ENCODE measurements at places on chromosomes 7 and 10.

DNA sequence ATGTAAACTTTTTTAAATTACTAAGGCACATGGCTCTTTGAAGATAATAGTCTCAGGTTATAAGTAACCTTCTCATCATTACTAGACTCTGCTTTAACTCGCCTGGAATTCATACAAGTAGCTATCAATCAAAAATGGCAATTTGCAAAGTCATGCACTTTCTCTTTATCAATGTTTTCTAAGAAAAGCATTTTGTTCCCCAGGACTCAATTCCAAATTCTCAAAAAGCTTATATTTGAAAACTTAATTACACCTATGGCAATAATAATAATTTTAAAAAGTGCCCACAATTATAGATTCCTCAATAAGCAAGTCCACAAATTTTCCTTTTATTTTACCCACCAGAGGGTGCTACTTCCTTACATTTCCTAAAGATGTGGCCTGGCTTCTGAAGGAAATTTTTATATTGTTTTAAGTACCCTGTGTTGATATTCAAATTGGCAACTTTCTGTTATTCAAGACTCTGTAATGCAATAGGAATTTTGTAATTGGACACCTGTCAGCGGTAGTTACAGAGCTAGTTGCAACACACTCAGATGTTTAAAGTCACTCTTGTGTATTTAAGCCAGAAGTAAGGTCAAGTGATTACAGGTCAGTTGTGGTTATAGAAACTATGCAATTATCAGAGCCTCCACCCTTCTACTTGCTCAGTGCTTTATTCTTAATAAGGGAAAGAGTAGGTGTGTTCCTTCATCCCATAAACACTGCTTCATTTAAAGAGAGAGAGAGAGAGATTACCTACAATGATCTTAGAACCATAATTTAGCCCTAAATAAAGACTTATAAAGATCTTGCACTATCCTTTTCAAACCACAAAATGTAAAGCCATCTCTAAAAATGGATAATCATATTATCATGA is 47.1 kb upstream of the HYAL4 start:
- no peak for DNase-seq

GRCh38 chr7:89339748-89340147 is 544.2 kb upstream of the TEX47 start:
- DNase-seq = no peak

DNA sequence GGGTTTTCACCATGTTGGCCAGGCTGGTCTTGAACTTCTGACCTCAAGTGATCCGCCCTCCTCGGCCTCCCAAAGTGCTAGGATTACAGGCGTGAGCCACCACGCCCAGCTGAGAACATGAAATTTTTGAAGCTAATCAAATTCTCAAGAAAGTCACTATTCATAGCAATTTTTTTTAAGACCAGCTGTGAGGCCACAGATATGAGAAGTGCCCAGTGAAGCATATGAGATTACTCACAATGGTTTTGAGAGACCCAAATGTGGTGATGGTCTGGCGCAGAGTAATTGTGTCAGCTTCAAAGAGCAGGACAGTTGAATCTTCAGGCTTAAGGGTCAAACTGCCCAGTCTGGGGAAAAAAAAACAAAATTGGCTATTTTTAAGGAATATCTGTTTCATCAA is 16.2 kb downstream of the NCOA4 start:
- no peak for DNase-seq

DNA sequence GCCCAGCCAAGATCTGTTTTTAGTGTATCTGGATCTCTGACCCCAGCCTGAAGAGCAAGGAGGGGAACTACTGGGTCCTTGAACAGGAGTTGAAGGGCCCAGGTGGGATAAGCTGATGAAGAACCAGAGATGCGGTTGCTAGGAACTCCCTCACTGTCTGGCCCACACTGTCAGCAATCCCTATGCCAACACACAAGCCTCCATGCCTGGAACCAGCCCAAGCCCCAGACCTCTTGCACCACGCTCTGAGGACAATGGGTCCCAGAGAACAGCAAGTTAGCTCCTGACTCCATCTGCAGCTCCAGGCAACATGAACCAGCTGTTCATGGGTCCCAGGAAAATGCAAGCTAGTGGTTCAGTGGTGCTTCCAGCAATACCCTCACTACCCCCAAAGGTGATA is 2.4 kb downstream of the NAT16 start:
- no peak for DNase-seq

- DNase-seq = no peak
These were observed 1.8 kb upstream of the IKZF1 start for GRCh38 chr7:50302486-50303334.

- no peak for DNase-seq
These were observed 222.8 kb downstream of the TNS3 start for GRCh38 chr7:47358944-47359588.

DNA sequence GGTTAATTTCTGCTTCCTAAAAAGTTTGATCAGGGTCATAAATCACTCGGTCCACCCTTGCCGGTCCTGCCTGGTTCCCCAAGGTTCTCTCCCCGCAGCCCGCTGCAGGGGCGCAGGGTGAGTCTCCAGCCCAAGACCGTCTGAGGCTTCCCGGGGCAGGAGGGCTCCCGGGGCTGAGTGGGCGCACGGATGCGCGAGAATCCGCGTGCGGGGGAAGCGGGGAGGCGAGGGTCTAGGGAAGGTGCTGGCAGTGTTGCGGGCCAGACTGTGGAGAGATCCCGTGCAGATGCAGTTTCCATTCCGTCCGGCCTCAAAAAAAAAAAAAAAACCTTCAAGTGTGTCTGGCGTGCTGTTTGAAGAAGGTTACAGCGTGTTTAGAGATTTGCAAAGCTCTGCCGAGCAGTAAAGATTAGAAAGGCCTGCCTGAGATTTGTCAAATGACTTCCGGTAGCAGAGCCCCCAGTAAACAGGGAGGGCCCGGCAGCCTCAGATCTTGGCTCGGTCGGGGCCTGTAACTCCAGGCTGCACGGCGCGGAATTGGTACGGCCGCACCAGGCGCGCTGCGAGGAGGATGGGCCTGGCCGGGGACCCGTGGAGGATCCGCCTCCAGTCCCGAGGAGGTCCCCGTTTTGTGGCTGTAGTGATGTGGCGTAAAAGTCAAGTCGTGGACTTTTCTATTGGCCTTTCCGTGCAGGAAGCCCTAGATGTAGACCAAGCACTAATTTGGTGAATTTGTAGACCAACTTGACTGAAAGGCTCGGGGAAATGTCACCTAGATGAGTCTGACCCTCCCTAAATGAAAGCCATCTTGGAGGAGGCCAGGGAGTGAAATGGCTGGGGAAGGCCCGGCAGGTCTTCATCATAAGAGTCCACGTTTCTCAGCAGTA is 293.2 kb upstream of the NFE2L3 start:
- DNase-seq = no peak

DNA sequence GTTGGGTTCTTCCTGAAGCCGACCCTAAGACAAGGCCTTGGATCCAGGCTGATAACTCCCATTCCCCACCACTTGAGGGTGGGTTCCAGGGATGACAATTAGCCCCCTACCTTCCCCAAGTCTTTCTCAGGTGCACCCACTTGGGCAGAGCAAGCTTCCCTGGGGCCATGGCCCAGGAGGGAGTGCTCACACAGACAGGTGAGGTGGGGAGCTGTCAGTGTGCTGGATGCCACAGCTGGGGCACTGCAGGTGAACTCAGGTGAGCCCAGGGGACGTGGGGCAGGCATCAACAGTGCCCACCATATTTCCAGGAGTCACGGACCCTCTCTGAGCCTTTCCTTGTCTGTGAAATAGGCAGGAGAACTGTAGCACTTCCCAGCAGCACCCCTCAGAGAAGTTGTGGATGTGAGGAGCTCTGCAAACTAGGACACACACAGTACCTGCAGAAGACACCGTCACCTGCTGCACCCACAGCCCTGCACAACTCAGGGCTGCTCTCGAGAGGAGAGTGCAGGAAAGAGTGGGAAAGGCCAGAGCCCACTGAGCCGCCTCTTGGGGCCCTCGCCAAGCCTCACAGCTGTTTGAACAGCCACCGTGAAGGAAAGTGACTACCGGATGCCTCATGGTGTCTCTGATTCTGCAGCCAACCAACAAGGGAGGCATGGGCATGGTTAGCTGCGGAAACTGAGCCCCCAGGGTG is 17.9 kb downstream of the SH3PXD2A start:
- DNase-seq = no peak

DNA sequence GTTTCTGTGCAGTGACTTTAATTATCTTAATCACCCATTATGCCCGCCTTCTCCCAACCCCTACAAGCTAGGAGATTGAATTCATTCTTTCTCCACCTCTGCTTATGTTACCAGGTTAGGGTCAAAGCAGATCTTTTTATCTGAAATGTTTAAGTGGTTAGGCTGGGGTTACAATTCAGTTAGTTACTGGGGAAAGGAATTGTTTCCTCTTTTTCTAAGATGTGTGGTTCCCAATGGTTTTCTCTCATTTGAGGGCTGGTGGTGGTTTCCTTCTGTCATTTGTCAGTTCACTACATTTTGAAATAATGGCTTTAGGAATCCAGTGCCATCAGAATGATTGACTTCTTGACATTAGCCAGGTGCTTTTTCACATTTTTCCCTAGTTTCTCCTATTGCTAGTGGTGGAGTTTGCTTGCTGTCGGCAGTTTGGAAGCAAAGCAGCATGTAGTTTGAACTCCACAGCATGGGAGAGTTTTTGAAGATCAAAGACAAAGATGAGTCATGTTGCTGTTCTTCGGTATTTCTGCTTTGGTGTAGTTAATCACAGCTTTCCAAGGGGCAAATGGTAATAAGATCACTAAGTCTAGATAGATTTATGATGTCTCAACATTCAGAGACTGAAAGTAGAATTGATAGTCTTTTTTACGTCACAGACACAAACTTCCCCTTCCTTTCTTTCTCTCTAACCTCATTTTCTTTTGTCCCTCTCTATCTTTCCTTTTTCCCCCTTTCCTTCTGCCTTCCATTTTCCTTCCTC is 168.2 kb downstream of the SND1 start:
- no peak for DNase-seq

GRCh38 chr7:101521430-101521925 is 107.6 kb downstream of the MYL10 start:
- no peak for DNase-seq

DNA sequence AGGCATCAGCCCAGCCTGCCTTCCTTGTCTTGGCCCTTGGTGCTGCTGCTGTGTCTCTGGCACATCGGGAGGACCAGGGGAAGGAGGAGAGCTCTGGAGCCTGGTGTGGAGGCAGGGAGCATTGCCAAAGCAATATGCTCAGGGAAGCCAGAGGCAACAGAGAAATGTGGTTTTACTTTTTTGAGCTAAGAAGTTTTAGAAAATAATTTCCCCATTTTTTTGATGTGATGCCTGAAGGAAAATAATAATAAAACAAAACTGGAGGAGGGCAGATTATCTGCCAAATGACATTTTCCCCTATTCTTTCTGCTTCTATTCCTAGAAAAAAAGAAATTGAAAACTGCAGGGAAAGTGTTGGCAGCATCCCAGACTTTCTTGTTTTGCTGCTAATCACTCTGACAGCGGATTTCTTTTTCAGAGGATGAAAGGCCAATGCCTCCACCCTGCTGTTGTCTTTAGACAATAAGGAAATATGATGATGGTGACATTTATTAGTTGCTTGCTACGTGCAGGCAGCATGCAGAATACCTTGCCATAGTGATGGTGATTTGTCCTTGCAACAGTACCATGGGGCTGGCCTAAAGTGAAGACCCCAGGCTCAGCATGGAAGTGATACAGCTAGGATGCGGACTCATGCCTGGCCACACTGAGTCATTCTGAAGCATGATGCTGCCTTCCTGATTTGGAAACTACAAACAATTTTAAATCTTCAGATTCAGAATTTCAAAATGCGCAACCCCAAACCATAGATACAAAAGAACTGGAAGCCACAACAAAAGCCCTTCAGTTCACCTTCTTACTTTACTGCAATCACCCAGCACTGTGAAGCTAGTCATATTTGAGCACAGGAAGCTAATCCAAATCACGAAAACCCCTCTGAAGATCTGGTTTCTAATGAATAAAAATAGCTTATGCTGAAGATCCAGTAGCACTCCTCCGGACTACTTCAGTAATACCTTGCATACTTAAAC is 260.2 kb upstream of the TMEM72 start:
- no peak for DNase-seq

DNA sequence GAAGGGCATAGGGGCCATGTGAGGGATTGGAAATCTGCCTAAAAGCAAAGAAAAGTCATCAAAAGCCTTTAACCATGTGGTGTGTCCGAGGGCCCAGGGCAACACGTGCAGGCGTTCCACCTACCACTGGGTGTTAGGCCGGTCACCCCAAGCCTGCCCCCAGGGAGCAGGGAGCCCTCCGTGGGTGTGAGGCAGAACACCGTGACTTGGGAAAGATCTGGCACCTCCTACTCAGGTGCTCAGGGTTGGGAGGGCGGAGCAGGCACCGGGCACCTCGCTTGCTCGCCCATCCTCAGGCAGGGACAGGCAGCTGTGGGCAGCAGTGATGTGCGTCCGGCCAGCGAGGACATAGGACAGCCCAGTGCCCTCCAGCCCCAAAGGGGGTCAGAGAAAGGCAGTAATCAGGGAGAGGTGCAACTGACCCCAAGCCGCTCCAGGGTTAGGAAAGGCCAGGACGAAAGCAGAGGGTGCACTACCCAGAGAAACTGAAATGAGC is 80.7 kb upstream of the CHST15 start:
- no peak for DNase-seq

- no peak for DNase-seq
These were observed 501.9 kb upstream of the SEMA3D start for GRCh38 chr7:85688712-85689111.

DNA sequence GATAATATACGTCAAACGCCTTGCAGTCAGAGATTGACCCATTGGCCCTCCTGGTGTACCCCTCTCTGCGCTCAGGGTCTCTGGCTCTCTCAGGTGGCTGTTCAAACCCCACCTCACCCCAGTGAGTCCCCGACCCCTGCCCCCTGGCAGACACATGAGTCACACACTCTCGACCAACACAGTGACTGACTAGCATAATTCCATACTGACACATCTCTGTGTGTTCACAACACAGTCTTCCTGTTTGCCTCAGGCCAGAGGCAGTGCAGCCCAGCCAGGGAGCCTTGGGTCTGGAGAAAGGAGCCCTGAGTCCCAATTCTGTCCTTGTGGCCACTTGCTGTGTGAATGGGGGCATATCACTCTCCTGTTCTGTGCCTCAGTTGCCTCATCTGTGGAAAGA is 40.1 kb downstream of the PALD1 start:
- no peak for DNase-seq

DNA sequence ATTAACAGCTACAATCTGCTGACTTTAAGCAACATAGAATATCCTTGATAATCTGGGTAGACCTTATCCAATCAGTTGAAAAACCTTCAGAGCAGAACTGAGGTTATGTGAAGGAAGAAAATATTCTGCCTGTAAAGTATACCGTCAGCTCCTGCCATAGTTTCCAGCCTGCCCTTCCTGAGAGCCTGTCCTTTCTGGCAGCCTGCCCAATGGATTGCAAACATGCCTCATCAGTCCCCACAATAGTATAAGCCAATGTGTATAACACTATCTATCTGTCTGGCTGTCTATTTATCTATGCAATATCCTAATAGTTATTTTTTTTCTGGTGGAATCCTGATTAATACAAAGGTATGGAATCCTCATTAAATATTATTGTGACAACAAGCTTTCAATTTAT is 489.2 kb upstream of the KCND2 start:
- DNase-seq = no peak

Data from activated CD4-positive, alpha-beta T cell treated with anti-CD3 and anti-CD28 coated beads, Interleukin-2, amount 50 U/mL, for 4 hours (primary cell).